ENCODE measurements at places on chromosomes 7 and 10.
A peak's percentile ranks its signal among the peaks of the same experiment; 100 is the strongest.

DNA sequence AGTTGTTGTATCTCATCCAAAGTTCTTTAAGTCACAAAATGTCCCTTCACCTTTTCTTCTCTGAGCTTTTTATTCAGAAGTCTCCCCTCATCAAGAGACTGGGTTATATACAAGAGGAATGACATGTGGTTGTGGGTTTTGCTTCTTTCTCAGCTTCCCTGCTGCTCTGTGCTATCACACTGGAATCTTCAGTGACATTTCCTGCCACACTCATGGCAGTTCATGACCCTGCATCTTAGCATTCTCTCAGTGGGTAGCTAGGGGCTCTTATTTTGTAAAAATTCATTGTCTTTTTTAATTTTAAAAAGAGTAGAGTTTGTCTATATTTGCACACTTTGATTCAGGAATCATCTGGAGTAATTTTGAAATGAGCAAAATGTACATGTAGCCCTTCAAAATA lies 236.9 kb upstream of the TMEM229A start:
- no peak for DNase-seq

DNA sequence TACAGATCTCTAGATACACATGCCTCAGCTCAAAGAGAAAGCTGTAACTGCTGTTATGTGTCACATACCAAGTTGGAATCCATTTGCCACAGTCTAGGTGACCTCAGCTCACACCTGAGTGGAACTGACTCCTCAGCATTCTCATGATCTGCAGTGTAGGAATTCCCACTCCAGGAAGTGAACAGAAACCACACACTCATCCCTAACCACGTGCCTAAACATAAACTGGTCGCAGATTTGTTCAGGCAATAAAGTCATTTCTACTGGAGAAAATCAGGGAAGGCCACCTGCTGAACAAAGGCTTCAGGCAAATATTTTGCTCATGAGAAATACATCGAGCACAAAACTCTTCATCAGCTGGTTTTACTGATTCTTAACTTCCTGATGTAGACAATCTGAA lies 23.0 kb upstream of the ZMYND11 start:
- no peak for DNase-seq

GRCh38 chr10:116910910-116911309 lies 61.6 kb downstream of the ENO4 start:
- DNase-seq, result no peak

GRCh38 chr7:136142583-136142982 lies 165.4 kb upstream of the MTPN start:
- DNase-seq, result no peak

GRCh38 chr7:128215739-128216138 lies 25.3 kb upstream of the LEP start:
- no peak for DNase-seq

DNA sequence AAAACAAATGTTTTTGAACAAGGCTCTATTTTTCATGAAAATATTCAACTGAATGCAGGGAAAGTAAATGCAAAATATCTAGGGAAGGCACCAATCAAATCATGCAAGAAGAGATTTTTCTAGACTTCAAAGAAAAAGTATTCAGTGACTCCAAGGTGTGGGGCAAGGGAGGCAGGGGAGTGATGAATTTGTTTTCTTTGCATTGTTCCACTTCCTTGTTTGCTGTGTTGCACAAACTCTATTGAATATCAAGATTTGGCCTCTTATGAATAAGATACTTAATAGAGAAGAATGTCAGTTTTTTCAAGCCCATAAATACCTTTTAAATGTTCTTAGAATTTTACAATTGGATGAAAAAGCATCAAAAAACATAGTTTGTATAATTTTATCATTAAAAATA lies 26.4 kb downstream of the STEAP1 start:
- DNase-seq, result no peak

DNA sequence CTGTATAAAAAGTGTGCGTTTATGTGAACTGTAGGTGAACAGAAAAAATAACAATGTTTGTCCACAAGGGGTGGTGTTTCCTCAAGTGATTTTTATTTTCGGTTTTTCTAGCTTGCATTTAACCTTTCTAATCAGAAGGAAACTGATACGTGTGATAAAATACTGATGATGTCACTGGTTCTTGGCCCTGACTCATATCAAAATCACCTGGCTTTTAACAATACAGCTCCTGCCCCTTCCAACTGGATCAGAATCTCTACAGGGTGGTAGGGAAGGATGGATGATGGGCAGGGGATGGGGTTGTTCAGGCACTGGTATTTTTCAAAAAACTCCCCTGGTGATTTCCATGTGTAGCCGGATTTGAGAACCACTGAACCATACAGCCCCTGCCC lies 10.9 kb downstream of the NPFFR1 start:
- peak; percentile 33 for DNase-seq

GRCh38 chr10:131617113-131617858 lies 283.5 kb upstream of the PPP2R2D start:
- no peak for DNase-seq

GRCh38 chr7:42167206-42167605 lies 69.8 kb downstream of the GLI3 start:
- DNase-seq, result no peak

DNA sequence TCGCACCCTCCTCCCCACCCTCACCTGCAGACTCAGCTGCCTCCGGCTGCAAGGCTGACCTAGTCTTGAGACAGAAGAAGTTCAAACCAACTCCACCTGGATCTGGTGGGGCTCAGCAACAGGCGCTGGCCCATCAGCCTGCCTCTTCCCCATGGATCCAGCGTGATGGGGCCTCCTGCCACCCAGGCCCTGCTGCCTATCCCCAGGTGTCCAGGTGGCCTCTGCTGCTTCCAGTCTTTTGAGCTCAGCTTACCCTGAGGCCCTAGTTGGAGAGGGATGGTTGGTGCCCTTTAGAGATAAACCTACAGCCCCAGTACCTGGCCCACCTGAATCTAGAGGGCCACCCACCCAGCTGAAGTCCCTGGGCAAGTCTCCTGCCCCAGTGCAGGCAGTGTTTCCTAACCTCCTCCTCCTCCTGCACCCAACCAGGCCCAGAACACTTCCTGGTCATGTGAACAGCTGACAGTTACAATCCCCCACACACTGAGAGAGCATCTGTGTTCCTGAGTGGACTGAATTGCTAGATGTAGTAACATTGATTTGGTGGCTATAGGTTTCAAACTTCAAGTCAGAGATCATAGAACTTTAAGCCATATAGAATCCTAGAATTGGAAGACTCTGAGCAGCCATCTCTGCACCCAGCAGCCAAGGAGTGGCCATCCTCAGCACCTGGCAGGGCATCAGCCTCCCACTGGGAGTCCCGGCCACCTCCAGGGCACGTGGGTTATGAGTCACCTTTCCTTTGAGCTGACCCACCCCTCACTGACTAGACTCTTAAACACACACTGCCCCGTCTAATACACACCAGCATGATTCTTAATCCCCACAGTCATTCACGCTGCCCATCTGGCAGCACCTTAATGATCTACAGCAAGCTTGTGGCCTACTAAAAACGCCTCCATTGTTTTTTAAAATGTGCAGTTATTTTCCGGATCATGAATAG lies 51.9 kb downstream of the ALOX5 start:
- DNase-seq, result no peak

DNA sequence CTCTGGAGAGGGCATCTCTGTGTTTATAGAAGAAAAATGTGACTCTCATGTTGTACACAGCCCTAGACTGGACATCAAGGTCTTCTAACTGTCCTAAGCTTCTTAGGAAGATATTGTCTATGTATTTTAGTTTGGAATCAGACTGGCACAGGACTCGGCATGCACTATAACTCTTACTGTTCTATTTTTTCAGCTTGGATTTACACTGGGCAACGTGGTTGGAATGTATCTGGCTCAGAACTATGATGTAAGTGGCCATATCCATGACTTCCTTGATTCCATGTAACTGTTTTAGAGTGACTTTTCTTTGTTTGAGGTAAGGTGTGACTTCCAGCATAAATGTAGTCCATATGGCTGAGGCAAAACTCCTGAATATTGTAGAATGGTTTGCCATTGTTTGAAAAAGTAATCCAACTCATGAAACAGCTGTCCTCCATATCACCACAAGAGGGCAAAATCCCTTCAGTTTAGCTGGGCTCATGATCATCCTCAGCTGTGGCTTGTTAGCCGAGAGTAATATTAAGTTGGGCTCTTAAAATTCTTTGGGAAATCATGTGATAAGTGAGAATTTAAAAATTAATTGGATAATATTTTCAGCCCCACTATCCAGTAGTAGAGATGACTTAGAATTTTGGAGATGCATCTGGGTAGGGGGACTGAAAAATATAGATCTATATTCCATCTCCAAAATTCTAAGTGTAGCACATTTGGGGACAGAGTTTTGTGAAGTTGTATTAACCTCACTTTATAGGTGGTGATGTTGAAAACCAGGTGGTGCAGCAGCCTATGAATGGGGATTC lies 10.4 kb downstream of the STMP1 start:
- DNase-seq, result no peak

DNA sequence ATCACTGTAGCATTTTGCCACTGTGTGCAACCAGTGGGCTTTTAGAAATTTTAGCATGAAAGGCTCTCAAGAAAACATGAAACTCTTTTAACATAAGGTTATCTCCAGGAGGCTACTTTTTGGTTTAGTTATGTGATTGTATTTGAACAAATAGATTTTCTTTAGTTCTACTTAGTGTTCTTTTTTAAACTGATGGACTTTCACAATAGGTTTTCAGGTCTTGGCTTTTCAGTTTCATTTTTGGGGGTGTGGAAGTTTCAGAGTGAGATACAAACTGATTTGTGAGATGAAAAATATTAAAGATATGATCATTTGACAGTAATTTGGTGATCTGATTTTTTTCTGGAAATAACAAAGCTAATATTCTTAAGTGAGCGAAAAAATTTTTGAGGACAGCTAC lies 344.1 kb downstream of the PHF14 start:
- DNase-seq, result no peak

GRCh38 chr10:127756264-127756663 lies 19.3 kb downstream of the FOXI2 start:
- no peak for DNase-seq

- no peak for DNase-seq
Observed at GRCh38 chr7:50474382-50475160, 24.4 kb upstream of the FIGNL1 start.

- DNase-seq, result no peak
Observed at GRCh38 chr7:88775838-88776237, 16.3 kb downstream of the ZNF804B start.

Measured in CD4-positive, alpha-beta T cell treated with Interleukin-15 for 4 hours (primary cell).